ENCODE measurements at places on chromosomes 12 and 14.

DNA sequence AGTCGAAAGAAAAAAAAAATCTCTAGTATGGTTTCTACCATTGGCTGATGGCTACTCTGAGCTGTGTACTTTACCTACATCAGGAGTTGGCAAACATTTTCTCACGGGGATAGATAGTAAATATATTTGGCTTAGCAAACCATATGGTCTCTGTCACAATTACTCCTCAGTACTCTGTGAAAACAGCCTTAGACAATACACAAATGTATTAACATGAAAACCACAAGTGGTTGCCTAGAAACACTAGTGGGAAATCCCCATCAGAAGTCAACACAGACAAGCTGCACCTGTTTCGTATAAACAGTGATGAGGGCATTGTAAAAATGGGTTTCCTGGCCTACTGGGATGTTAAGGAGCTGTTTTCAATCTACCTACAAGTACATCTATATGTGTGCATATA, 84.6 kb upstream of the NAV3 start:
- no peak for DNase-seq

- no peak for DNase-seq
Observed at GRCh38 chr14:99648027-99648784, 3.3 kb downstream of the HHIPL1 start.

- DNase-seq: no peak
Observed at GRCh38 chr12:19971361-19972280, 396.7 kb upstream of the PDE3A start.

DNA sequence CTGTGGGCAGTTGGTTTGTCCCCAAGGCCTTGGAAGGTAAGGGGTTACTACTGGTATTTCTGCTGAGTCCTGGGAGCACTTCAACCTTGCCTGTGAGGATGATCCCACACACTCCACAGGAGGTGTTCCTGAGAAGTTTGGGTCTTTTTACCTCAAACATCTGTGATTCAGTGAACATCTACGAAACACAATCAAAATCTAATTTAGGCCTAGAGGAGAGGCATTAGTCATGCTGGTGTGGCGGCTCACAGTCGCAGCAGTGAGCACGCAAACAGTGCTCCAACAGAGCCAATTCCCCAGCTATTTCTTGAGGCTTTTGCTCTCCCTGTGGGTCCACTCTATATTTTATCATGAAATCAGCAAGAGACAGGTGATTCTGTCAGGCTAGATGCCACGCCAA, 107.6 kb downstream of the APAF1 start:
- DNase-seq: no peak

DNA sequence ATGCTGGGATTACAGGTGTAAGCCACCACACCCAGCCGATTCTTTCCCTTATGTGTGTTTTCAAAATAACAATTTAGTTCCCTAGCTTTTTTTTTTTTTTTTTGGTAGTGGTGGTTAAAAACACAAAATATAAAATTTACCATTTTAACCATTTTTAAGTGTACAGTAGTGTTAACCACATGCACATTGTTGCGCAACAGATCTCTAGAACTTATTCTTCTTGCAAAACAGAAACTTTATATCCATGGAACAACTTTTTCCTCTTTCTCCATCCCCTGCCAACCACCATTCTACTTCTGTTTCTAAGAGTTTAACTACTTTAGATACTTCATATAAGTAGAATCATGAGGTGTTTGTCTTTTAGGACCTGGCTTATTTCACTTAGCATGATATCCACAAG, 1.1 kb upstream of the NDUFA12 start:
- DNase-seq: no peak

All from stimulated activated naive CD4-positive, alpha-beta T cell (primary cell).